IMR-90 (cell line): ENCODE measurements at places on chromosomes 5 and 9. TPM values are rescaled to one million over a fixed set of nuclear protein-coding genes. Genes with fewer than 3 reads are reported as not detected.

The SCAI gene
- total RNA-seq: 13.3 and 14.5 TPM in 2 replicates

- peak; percentile 88 for DNase-seq
These were observed 32.7 kb upstream of the ZCCHC9 start for GRCh38 chr5:81268521-81269196.

DNA sequence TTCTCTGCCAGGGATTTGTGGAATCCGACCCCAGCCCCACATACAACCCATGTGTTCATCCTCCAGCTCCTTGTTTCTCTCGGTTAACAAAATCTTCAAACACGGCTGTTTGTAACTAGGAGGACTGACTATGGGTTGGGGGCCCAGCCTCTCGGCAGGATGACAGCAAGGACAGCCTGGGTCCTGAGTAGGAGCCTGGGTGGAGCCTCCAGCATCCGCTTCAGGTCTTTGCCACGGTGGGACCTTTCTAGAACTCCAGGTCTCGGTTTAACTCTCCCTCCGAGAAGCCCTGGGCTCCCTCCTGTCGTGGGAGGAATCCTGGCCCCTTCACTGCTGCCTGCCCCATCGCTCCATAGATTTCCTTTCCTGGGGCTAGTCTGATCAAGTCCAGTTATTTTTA, 248.5 kb downstream of the PBX3 start:
- no peak for DNase-seq

DNA sequence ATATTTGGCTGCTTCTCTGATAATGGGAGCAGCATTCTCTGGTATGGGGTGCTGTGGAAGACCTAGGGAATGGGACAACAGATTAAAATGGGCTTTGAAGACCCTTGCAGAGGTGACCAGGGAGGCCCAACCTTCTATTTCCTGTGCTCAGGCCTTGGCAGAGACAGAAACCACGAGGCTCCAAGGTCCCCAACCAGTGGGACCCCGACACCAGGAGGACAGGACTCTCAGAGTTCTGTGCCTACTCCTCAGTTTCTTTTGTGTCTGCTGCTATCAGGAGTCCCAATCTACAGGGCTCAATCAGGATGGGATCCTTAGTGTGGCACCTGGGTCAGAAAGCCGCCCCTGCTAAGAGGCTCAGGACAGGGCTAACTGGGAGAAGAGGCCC, 29.3 kb downstream of the CSF2 start:
- DNase-seq: no peak

The CATSPER3 gene
- under 0.01 TPM in 1 of 2 replicates, not detected in the other for total RNA-seq

GRCh38 chr5:53890490-53890889, 330.1 kb downstream of the NDUFS4 start:
- DNase-seq: no peak

DNA sequence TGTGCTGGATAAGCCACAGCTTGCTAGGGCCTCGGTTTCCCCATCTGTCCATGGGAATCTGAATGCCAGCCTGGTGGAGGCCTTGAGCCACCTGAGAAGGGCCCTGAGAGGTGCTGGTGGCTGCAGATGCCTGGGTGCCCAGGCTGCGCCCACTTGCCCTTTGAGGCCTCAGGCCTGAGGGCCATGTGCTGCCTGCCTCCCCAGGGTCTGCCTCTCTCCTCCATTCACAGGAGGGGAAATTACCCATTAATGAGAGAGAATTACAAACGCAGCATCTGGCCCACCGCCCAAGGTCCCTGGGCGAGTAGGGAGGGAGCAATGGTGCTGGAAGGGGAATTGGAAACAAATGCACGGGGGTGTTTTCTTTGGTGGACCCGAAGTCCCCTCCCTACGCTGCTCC, 59.6 kb downstream of the BARX1 start:
- no peak for DNase-seq

GRCh38 chr9:9212963-9213362, 1399.8 kb downstream of the PTPRD start:
- no peak for DNase-seq

- no peak for DNase-seq
These were observed 49.9 kb upstream of the JAK2 start for GRCh38 chr9:4935001-4935672.

DNA sequence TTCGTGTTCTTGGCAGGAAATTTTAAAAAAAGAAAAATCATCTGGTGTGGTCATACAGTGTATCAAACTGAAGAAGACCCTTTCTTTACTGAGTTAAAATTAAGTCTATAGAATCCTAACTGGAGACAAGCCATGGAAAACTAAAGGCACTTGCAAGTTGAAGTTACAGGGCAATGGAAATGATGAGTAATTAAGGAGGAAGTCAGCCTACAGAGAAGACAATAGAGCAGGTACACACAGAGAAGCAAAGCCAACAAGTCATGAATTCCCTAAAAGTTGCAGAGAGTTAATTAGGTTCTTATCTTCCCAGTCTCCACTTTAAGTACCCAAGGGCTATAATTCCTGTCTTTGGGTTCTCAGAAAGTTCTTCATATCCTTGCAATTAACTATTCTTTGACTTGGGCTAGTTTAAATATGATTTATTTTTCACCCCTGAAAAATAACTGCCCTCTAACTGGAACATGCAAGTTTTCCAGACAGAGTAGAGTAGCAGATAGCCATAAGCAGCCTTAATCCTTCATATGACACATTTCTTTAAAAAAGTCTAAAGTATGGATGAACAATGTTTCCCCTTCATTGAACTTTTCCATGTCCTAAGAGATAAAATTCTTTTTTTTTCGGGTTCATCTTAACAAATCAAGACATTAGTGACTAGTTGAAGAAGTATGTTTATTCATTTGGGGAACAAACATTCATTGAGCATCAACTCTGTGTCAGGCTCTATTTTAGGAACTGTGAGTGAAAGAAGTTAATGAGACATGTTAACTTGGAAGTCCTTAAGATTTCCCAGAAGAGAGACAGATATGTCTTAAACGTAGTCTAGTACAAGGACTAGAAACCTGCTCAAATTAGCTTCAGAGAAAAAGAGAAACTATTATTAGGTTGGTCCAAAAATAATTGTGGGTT, 5.2 kb upstream of the ITGA2 start:
- DNase-seq: peak; percentile 51

GRCh38 chr9:87148331-87149104, 201.2 kb upstream of the GAS1 start:
- peak; percentile 75 for DNase-seq

- DNase-seq: no peak
These were observed 50.3 kb downstream of the UBE2QL1 start for GRCh38 chr5:6498968-6499367.

DNA sequence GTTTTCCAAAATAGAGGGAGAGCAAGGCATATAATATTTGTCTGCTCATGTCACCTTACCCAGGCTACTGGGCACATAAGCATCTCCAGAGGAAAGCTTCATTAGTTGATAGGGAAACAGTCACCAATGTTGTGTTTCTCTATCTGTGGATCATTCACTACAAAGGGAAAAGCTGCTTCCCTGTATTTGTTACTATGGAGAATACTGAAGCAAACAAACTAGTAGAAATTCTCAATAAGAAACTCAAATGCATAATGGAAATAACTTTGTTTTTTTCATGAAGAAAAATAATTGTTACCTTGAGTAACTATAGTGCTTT, 138.2 kb downstream of the PCSK1 start:
- no peak for DNase-seq

- no peak for DNase-seq
These were observed 6.3 kb downstream of the FOXD1 start for GRCh38 chr5:73442231-73442811.

DNA sequence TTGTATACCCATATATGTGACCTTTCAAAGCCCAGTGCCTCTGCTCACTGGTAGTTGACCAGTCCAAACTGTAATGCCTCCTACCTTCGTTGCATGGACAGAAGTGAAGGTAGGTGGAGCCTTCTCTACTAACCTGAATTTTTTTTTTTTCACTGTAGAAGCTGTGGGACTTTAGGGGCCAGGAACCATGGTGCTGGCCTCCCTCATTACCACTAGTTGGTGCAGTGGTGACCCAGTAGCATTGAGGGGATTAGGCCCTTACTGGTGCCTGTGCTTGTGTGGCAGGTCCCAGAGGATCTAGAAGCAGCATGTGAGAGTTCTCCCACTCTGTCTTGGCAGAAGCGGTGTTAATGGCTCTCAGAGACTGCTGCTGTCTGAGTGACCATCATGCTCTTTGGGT, 2.3 kb downstream of the RALGPS1 start:
- no peak for DNase-seq

GRCh38 chr5:171865471-171865870, 79.9 kb downstream of the SMIM23 start:
- DNase-seq: no peak

DNA sequence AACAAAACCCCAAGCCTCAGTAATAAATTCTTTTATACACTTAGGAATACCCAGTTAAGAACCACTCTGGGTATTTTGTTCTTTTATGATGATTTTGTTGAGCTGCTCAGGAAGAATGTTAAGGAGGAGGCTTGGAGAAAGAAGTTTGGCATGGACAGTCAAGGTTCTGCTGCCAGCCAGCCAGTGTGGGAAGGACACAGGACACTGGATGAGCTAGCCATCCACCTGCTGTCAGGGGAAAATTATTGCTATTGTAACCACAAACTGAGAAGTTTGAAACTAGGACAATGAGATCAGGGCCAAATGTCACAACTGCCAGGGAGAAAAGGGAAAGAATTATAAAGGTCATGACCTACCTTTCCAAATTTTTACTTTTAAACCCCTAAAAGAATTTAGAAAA, 25.9 kb upstream of the ADAMTSL1 start:
- no peak for DNase-seq

DNA sequence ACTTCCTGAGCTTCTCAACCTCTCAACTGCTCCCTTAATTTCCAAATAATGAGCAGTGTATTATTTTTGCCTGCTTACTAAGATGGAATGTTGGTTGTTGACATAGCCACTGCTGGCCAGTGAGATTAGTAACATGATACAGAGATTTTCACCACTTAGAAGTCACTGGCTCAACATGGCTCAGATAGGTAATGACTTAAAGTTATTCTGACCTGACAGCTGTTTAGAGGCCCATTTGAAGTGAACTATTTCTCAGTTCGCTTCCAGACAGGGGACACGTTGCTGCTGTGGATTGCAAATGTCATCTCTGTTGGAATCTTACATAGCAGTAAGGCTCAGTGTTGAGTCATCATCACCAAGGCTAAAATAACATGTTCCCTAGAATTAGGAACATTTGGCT, 490.2 kb downstream of the TLE4 start:
- DNase-seq: peak; percentile 97

GRCh38 chr5:22908129-22908528, 55.0 kb upstream of the CDH12 start:
- DNase-seq: peak; percentile 4

The PCDHGA9 gene
- total RNA-seq: 3.9 and 4.5 TPM in 2 replicates

The TXNDC15 gene
- total RNA-seq: 101 and 125 TPM in 2 replicates

GRCh38 chr9:86764221-86764624, 183.1 kb downstream of the GAS1 start:
- no peak for DNase-seq

DNA sequence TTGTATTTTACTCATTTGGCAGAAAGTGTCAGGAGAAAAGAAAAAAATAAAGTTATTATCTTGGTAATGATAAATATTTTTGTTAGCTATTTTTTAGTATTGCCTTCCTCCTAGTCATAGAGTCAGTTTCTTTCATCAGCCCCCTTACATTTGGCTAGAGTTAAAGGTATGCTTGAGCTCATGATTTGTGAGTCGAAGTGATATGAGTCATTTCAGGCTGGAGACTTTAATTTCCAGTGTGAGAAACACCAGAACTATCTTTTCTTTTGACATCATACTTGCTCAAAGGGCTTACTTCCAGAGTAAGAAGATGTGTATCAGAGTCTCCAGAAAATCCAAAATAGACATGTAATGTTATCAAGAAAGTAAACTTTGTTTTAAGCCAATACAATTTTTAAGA, 746.7 kb upstream of the TYRP1 start:
- DNase-seq: no peak

- no peak for DNase-seq
These were observed 245.7 kb upstream of the ELAVL2 start for GRCh38 chr9:24071716-24072115.

- no peak for DNase-seq
These were observed 227.0 kb downstream of the ELAVL2 start for GRCh38 chr9:23598994-23599393.

The CORO2A gene
- 1.9 and 2.2 TPM in 2 replicates for total RNA-seq

The PHAX gene
- 46.4 and 104 TPM in 2 replicates for total RNA-seq

DNA sequence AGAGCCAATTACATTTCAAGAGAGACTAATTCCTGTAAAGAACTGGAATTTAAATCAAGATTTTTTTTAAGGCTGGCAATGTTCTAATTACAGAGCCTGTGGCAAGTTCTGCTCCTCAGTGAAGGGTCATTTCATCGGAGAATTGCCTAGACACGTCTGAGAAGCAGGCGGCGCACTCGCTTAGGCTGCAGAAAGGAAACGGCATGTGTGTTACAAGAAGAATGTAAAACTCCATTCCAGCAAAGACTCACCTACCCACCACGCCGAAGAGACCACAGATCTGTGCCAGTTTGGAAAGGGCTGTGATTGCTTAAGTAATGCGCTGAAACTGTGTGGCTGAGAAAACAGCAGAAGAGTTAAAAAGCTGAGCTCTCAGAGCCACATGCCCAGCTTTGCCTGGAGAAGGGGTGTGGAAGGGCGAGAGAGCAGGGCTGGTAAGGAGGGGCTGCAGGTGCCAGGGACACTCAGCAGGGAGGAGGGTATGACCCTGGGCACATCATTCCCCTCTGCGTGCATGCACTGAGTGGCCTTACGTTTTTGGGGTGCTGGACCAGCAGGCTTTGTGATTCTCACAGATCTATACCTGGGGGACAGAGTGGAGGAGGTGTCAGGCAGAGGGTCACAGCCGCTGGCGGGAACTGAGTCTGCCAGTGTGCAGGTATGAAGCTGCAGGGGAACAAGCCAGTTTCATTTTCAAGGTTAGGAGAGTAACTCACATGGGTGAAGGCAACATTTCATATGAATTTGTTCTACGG, 17.8 kb upstream of the SLC25A51 start:
- no peak for DNase-seq

The LCN9 gene
- total RNA-seq: not detected in 2 replicates

GRCh38 chr5:36552651-36553393, 53.6 kb upstream of the SLC1A3 start:
- no peak for DNase-seq

The CDX1 gene
- total RNA-seq: 0.18 TPM in 1 of 2 replicates, not detected in the other

DNA sequence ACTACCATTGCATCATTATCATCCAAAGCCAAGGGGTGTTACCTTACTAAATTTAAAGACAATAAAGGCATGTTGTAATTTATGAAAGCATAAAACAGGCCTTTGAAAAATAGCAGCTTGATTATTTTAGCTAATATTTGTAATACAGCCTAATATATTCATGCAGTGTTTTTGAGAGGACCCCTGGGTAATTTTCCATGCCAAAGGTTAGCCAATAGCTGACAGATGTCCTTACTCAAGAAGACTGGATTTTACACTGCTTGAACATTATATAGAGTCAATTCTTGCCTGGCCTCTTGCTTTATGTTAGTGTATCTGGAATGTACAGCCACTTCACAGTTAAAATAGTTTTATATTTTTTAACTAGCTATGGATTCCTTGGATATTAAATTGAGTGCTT, 337.8 kb upstream of the PAPPA start:
- no peak for DNase-seq

- no peak for DNase-seq
These were observed 163.3 kb upstream of the HMHB1 start for GRCh38 chr5:143648696-143649095.

DNA sequence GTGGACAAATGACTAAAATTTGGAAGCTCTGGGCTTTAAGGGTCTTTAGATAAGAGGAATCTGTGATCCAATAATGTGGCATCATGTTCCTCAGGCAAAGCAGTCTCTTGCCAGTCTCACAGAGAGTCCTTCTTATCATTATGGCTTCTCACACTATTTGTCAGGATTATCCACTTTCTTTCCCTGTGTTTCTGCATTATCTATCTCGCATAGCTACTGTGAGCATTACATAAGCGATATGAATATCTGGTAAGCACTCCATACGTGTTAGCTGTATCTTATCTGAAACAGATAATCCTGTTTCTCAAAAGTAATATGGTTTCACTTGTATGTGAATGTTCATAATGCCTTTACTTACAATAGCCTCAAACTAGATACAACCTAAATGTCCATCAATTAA, 9.6 kb downstream of the MCC start:
- DNase-seq: no peak
